MCF 10A (cell line): ENCODE measurements at places on chromosomes 6 and 20.

- peaks cover 4% of the 10 kb centered on the region for H3K36me3 ChIP-seq
- H3K4me1 ChIP-seq: peaks cover 4% of the 10 kb centered on the region
- no peak overlapping the region for H3K27ac ChIP-seq
- H3K4me3 ChIP-seq: no peak overlapping the region
Measured at GRCh38 chr6:90574610-90575009, 12.3 kb downstream of the MAP3K7 start.

GRCh38 chr6:161215193-161215592 is 58.7 kb downstream of the AGPAT4 start:
- H3K27me3 ChIP-seq: no peaks in the 10 kb centered on the region
- H3K4me1 ChIP-seq: peaks cover 6% of the 10 kb centered on the region
- peak; percentile 47 for DNase-seq
- no peak overlapping the region for H3K4me3 ChIP-seq
- no peaks in the 10 kb centered on the region for H3K36me3 ChIP-seq

DNA sequence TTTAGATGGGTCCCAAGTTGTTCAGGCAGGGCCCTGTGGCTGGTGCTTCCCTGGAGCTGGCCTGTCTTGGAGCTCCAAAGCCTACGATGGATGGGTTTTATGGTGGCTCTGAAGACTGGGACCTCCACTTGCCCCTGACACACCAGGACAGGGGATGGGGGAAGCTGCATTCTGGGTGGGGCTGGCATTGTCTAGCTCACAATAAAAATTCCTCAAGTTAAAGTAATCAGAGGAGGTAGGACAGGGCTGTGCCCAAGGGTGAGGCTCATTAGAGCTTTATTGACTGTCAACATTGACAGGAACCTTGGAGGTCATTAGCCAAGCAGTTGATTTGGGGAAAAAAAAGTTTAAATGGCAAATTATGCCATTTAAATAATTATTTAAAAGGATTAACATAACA is 35.7 kb downstream of the TFAP2C start:
- H3K36me3 ChIP-seq: no peaks in the 10 kb centered on the region
- no peak overlapping the region for H3K4me3 ChIP-seq
- no peaks in the 10 kb centered on the region for H3K27me3 ChIP-seq
- H3K27ac ChIP-seq: no peak overlapping the region

- H3K4me3 ChIP-seq: no peak overlapping the region
- H3K4me1 ChIP-seq: no peaks in the 10 kb centered on the region
- H3K27ac ChIP-seq: no peak overlapping the region
- DNase-seq: no peak
- peaks cover 9% of the 10 kb centered on the region for H3K27me3 ChIP-seq
Measured at GRCh38 chr6:163264662-163265035, 149.9 kb upstream of the QKI start.

DNA sequence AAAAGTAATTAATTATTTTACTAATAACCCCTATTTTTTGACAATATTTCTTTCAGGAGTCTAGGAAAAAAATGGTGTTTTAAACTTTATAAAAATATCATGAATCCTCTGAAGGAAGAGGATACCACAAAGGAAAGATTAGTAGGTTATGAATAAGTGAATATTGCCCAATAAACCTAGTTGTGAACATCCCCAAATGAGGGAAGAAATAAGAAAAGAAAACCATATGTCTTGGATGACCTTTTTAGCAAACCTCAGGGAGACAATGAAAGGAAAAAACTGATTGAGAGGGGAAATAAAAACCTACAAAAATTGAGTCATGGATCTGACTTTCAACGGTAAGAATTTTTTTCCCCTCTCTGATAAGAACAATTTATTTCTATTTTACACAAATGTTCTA is 34.4 kb downstream of the TENT5A start:
- H3K36me3 ChIP-seq: no peaks in the 10 kb centered on the region
- no peak overlapping the region for H3K27ac ChIP-seq
- no peaks in the 10 kb centered on the region for H3K4me1 ChIP-seq
- DNase-seq: no peak
- H3K4me3 ChIP-seq: no peak overlapping the region

DNA sequence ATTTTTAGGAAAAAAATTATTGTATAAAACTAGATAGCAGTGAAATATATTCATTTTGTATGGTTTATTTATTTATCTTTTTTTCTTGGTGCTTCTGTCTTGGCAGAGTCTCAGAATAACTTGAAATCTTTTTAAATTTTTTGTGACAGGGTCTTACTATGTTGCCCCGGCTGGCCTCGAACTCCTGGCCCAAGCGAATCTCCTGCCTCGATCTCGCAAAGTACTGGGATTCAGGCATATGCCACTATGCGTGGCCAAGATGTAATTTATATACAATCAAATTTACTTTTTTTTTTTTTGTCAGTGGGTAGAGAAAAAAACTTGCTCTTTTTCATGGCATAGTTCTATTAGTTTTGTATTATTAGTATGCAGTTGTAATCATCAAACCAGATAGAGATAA is 13.7 kb downstream of the CBFA2T2 start:
- no peak overlapping the region for H3K27ac ChIP-seq
- no peak for DNase-seq
- no peak overlapping the region for H3K4me3 ChIP-seq

GRCh38 chr6:140437619-140438345 is 1063.3 kb upstream of the CITED2 start:
- peak overlapping the region; percentile 60 for H3K27ac ChIP-seq
- peak; percentile 17 for DNase-seq
- H3K4me3 ChIP-seq: no peak overlapping the region

DNA sequence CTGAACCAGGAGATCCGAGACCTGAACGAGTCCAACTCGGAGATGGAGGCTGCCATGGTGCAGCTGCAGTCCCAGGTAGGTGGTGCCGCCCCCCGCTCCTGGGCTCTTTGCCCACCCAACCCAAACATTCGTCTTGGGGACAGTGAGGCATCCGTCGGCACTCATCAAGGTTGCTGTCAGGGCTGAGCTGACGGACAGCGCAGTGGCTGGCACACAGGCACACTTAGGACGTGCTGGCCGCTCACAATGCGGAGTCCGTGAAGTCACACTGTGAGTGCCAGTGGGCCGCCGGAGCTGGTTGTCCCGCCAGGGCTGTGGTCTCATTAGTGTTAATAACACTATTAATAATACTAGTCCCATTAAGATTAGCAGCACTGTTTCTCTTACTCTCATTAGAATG is 18.2 kb upstream of the PCMTD2 start:
- H3K27me3 ChIP-seq: peaks cover 17% of the 10 kb centered on the region
- no peaks in the 10 kb centered on the region for H3K4me1 ChIP-seq
- H3K27ac ChIP-seq: no peak overlapping the region
- no peak overlapping the region for H3K4me3 ChIP-seq

DNA sequence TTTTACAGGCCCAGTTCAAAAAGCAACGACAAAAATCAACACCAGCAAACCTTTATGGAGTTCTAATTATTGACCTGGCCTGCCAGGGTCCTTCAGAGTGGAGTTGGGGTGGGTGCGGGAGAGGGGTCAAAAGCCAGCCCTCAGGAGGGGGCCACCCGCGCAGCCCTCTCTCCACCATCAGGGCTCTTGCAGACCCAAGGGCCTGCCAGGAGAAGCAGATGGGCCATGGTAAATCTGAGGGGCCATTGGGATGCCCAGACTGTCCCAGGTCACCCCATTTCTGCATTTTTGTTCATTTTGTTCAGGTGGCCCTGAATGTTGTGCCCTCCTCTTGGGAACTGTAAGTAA is 88.4 kb downstream of the DHX35 start:
- H3K4me1 ChIP-seq: peaks cover 5% of the 10 kb centered on the region
- peaks cover 21% of the 10 kb centered on the region for H3K27me3 ChIP-seq
- DNase-seq: no peak
- H3K27ac ChIP-seq: no peak overlapping the region

DNA sequence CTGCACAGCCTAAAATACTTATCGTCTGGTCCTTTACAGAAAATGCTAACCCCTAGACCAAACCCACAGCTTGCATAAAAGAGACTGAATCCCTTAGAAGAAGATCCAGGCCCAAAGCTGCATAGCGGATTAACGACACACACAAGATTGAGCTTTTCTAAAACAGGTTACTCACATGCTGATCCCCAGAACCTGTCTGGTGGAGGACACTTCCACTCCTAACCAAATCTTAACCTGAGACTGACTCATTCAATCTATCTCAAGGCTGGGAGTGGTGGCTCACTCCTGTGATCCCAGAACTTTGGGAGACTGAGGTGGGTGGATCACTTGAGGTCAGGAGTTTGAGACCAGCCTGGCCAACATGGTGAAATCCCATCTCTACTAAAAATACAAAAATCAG is 2.8 kb upstream of the SLPI start:
- peaks cover 2% of the 10 kb centered on the region for H3K36me3 ChIP-seq
- no peak overlapping the region for H3K27ac ChIP-seq
- no peak for DNase-seq
- peaks cover 41% of the 10 kb centered on the region for H3K4me1 ChIP-seq
- H3K4me3 ChIP-seq: no peak overlapping the region
- H3K27me3 ChIP-seq: no peaks in the 10 kb centered on the region

GRCh38 chr6:319177-320131 is 27.2 kb downstream of the DUSP22 start:
- H3K27me3 ChIP-seq: no peaks in the 10 kb centered on the region
- H3K4me1 ChIP-seq: no peaks in the 10 kb centered on the region
- no peak overlapping the region for H3K4me3 ChIP-seq
- H3K27ac ChIP-seq: no peak overlapping the region

- H3K27me3 ChIP-seq: no peaks in the 10 kb centered on the region
- DNase-seq: no peak
- H3K27ac ChIP-seq: peak overlapping the region; percentile 16
- no peaks in the 10 kb centered on the region for H3K36me3 ChIP-seq
Measured at GRCh38 chr20:44018942-44019637, 104.4 kb downstream of the TOX2 start.

- H3K4me1 ChIP-seq: no peaks in the 10 kb centered on the region
- H3K27me3 ChIP-seq: no peaks in the 10 kb centered on the region
- no peaks in the 10 kb centered on the region for H3K36me3 ChIP-seq
- no peak overlapping the region for H3K27ac ChIP-seq
- no peak overlapping the region for H3K4me3 ChIP-seq
Measured at GRCh38 chr6:50353603-50354002, 303.9 kb upstream of the DEFB112 start.

DNA sequence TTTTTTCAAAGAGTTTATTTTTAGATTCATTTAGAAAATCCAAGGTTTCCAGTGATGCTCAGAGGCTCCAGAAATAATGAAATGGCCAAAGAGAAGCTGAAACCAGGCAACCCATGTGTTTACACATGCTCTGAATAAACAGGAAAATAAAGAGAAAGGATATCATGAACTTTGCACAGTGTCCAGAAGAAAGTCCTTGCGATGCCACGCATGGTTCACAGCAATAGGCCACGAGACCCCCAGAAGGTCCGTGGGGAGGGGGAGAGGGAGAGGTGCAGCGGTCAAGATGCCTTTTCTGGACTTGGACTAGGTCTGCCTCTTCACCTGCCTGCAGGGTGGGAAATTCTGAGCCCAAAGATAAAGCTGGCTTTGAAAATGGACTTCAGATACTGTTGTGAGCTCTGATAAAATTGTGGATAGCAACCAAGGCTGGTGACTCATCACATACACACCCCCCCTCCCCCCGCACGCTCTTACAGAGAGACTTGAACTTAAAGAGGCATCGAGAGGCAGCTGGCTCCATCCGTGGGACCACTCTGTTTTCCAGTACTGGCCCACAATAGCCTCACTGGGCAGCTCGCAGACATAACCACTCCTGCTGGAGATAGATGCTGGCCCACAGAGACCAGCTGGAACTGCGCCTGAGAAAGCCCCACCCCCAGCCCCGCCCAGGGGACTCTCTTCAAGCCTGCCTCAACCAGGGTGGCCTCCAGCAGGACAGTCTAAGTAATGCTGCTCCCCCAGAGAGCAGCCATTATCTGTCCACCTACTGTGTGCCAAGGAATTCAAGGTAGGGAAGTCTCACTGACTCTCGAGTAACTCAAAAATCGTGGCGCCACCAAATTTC is 21.2 kb upstream of the NFATC2 start:
- peaks cover 44% of the 10 kb centered on the region for H3K27me3 ChIP-seq
- DNase-seq: peak; percentile 66
- peak overlapping the region; percentile 69 for H3K4me3 ChIP-seq

DNA sequence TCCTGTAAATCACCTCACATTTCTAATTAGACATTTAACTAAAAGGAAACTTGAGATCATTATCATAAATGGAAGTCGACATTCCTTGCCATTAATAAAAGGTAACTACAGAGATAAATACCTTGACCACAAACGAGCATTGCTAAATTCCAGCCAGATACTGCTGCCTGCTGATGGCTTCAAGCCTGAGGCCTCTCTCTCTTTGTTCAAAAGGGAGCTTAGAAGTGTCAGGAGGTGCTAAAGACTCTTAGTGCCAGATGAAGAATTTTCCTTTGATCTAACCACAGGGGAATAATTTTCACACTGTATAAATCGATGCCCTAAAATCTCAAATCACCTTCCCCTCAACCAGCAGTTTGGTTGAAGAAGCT is 248.2 kb upstream of the PMEPA1 start:
- no peak for DNase-seq
- H3K36me3 ChIP-seq: no peaks in the 10 kb centered on the region
- H3K27me3 ChIP-seq: peaks cover 54% of the 10 kb centered on the region
- no peak overlapping the region for H3K27ac ChIP-seq
- no peaks in the 10 kb centered on the region for H3K4me1 ChIP-seq
- no peak overlapping the region for H3K4me3 ChIP-seq

DNA sequence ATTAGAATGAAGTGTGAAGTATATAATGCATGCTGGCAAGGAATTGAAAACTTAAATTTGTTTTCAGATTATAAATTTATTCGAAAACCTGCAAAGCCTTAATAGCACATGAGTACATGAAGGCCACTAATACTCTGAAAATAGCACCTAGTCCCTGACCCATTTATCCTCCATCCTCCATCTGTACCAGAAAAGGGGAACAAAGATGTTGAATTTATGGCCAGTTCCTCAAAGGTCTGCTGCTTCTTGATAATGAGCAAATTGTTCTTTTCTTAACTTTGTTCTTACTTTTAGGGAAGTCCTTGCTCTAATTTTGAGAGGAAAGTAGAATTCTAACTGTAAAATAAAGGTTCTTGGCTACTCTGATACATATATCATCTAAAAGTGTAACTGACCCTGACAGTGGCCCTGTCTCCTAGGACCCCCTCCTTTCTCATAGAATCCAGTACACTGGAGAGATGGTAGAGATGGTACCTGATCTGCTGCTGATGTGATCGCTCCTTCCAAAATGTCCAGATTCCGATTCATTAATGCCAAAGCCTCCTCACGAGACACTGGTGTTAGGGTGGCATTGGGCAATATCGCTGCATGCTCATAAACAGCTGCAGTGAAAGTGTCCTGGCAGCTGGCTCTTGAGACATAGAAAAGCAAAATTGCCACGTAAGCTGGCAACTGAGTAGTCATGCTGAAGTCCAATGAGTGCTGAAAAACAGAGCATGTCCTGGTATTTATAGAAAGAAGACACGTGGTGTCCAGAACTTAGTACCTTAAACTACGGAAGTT is at the start of gene VNN1:
Gene VNN1, minus strand, starts transcription at position 704 of the 783 bp plus-strand sequence. Its CDS starts 20 bp downstream, at position 684.
- peak; percentile 76 for DNase-seq
- no peak within 1 kb of the TSS for H3K27ac ChIP-seq
- H3K27me3 ChIP-seq: no peaks in the 10 kb centered on the region
- peaks cover 4% of the 10 kb centered on the region for H3K36me3 ChIP-seq

- H3K4me3 ChIP-seq: no peak overlapping the region
- DNase-seq: peak; percentile 75
- H3K36me3 ChIP-seq: no peaks in the 10 kb centered on the region
- peaks cover 3% of the 10 kb centered on the region for H3K4me1 ChIP-seq
- peaks cover 43% of the 10 kb centered on the region for H3K27me3 ChIP-seq
- H3K27ac ChIP-seq: no peak overlapping the region
Measured at GRCh38 chr6:30483677-30484279, 5.5 kb upstream of the HLA-E start.

GRCh38 chr6:60867548-60867947 is 1418.5 kb downstream of the KHDRBS2 start:
- no peaks in the 10 kb centered on the region for H3K4me1 ChIP-seq
- no peaks in the 10 kb centered on the region for H3K36me3 ChIP-seq
- no peak for DNase-seq
- no peak overlapping the region for H3K4me3 ChIP-seq
- no peak overlapping the region for H3K27ac ChIP-seq
